ENCODE measurements at places on chromosomes 6 and 20.

GRCh38 chr20:36549942-36550789 is 8.8 kb downstream of the MYL9 start:
- DNase-seq = no peak

GRCh38 chr6:108106694-108107093 is 32.2 kb upstream of the OSTM1 start:
- no peak for DNase-seq

GRCh38 chr6:161748535-161749416 is 474.9 kb upstream of the AGPAT4 start:
- no peak for DNase-seq

GRCh38 chr6:47116606-47117005 is 74.5 kb upstream of the ADGRF1 start:
- no peak for DNase-seq

GRCh38 chr6:90105506-90106170 is 191.0 kb downstream of the BACH2 start:
- no peak for DNase-seq

- no peak for DNase-seq
Observed at GRCh38 chr6:148869585-148869984, 122.8 kb downstream of the UST start.

- no peak for DNase-seq
Observed at GRCh38 chr20:44967207-44967807, 995 bp downstream of the STK4 start.

DNA sequence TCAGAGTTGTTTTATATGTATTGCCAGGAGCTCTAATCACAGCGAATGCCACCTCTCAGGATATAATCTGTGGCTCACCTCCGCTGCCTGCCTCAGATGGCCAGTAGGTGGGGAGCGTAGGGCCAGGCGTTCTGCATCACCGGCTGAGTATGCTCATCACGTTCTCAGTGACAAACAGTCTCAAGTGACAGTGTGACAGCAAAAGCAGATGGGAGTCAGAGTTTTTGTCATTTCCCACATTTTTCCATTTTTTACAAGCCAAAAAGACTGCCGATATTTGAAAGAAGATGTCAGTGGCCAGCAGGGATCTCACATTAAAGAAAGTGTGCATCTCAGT is 208.7 kb downstream of the ALDH8A1 start:
- no peak for DNase-seq

GRCh38 chr6:90216072-90216977 is 80.3 kb downstream of the BACH2 start:
- DNase-seq = no peak

DNA sequence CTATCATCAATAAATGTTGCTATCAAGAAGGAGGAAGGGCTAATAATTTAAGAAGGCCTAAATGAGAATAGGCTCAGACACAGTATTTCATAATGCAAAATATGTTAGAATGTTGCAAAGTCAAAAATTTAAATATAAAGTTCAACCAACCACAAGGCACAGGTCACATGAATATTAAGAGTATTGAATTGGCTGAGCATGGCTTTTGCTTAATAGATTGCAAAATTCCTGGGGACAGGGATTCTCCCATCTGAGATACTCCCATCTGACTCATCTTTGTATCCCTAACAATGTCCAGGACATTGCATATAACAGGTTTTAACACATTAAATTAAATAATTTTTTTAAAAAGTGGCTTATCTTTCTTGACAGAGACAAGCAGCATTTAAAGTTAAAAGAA is 32.9 kb upstream of the UTRN start:
- no peak for DNase-seq

DNA sequence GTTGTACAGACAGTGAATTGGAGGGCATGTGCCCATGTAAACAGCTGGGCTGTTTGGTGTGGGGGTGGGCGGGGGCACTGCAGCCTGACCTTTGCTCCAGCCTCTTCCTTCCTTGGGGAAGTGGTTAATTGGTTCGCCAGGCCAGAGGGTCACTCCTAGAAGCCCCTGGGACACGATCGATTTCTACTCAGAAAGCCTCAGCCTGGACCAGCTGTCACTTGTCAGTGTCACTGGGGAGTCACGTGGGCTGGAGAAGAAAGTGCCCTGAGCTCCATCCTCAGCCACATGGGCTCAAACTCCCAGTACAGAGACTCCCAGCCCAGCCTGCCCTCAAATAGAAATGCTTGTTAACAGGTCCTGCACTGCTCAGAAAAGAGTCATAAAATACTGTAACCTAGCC is 423.8 kb upstream of the SULF2 start:
- no peak for DNase-seq

- no peak for DNase-seq
Observed at GRCh38 chr6:140153703-140154102, 779.3 kb upstream of the CITED2 start.

DNA sequence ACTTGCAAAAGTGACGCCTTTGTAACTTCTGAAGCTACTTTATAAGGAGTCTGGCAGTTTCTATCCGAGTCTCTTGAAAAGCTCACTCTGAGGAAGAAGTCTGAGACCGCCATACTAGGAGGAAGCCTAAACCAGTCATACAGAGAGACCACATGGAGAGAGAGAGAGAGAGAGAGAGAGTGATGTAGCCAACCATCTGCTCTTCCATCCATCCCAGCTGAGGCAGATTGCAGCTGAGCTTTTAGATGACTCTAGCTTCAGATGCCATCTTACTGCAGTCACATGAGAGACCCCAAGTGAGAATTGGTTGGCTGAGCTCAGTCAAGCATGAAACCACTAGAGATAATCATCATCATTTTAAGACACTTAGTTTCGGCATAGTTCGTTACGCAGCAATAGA is 15.0 kb upstream of the DTNBP1 start:
- no peak for DNase-seq

DNA sequence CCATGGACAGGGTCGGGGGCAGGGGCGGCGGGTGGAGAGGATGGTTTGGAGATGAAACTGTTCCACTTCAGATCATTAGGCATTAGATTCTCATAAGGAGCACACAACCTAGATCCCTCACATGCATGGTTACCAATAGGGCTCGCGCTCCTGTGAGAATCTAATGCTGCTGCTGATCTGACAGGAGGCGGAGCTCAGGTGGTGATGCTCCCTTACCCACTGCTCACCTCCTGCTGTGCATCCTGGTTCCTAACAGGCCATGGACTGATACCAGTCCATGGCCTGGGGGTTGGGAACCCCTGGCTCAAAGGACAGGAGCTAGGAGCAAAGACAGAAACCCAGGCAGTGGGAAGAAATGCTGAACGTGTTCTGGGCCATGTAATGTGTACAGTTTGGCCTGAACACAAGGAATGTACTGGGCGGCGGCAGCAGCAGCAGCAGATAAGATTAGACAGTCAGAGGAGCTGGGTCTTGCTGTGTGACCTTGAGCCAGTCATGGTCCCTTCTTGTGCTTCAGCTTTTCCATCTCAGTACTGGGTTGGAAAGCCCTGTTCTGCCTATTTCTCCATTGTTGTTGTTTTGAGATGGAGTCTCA is 4.7 kb upstream of the SPAG4 start:
- DNase-seq = no peak

GRCh38 chr6:43762966-43763695 is 6.9 kb upstream of the VEGFA start:
- DNase-seq = no peak

DNA sequence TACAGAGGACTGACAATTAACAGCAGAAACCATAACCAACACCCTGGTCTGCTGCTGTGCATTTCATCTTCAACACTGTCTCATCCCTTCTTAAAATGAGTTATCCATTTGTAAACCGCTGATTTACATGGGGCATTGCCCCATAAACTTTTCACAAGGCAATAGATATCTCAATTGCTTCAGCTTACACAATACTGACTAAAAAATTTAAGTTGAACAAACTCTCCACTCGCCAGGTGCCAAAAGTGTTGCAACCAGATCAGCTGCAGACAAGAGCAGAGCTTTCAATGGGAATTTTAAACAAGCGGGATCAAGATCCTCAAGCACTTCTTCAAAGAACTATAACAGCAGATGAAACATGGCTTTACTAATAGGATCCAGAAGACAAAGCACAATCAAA is 183.0 kb downstream of the TASP1 start:
- DNase-seq = no peak

- no peak for DNase-seq
Observed at GRCh38 chr6:11479296-11479695, 58.3 kb upstream of the TMEM170B start.

DNA sequence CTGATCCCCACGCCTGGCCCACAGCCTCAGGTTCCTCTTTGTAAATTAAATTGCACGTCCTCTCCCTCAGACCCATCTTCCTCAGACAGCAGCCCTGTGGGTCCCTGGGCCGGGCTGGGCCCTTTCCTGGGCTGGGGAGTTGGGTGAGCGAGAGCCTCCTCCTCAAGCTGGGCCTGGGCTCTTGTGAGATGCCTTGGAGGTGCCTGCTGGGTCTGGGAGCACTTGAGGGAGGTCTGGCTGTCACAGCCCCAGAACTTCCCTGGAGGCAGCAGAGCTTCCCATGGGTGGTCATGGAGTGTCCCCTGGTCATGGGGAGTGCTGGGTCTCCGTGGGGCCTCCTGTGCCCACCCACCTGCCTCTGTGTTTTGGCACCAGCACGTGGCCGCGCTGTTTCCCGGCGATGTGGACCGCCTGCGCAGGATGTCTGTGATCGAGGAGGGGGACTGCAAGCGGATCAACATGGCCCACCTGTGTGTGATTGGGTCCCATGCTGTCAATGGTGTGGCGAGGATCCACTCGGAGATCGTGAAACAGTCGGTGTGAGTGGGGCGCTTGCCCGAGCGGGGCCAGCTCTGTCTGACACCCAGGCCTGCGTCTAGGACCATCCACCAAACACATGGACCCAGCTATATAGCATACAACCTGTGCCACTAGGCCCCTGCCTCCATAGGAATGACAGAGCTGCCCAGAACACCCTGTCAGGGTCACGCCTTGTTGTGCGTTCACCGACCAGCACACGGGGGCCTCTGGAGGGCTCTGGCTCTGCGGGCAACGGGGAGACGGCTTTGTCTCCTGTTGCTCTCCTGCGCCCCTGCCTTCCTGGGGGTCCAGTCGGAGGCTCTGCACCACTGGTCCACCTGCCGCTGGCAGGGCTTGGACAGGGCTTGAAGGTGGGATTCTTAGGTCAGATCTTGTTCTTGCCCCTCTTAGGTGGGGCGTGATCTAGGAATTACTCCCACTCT is 33.0 kb downstream of the PYGB start:
- DNase-seq = no peak

DNA sequence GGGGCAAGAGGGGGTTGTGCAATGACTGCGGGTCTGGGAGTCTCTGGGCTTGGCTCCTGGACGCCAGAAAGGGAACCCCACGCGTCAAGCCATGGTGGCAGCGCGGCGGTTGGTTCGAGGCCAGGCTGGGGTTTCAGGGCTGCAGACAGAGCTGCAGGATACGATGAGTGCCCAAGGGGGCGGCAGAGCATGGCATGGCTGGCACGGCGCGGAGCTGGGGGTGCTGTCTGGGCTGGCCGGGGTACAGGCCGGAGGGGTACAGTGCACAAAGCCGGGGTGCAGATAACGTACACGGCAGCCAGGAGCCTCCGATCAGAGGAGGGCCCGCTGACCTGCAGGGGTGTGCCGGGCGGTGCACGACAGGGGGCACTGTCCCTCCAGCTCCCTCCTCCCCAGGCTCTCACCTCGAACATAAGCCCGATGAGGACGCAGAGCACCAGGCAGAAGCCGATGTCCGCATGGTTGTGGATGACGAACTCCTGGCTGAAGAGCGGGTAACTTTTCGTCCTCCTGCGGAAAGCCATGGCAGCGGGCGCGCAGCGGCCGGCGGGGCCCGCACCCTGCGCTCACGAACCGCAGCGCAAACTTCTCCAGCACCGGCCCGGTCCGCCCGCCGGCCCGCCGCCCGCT is 353 bp downstream of the TRAM2 start:
- DNase-seq = no peak

- no peak for DNase-seq
Observed at GRCh38 chr6:70371454-70372105, 41.7 kb upstream of the FAM135A start.

DNA sequence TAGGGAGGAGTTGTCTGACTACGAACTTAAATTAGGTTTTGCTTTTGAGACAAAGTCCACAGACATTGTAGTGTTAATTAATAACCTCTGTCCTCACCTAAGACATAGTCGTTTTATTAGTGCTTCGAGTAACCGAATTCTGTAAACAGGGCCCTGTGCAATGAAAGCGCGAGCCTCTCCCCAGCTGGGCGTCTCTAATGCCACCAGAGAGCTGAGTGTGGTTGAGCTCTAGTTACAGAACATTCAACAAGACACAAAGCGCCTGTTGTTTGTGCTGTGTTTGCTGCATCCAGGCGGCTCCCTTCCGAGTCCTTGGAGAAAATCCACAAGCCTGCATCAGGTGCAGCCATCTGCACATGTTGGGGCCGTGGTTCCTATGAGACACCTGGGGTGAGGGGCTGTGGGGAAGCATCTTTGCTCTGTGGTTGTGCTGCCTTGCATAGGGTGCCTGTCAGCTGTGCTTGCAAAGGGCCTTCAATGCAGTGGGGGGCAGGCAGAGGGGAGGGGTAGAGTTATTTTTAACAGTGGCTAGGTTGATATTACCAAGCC is 63.9 kb downstream of the CD164 start:
- no peak for DNase-seq

GRCh38 chr20:63230800-63231268 is 4.9 kb upstream of the BIRC7 start:
- DNase-seq = no peak

DNA sequence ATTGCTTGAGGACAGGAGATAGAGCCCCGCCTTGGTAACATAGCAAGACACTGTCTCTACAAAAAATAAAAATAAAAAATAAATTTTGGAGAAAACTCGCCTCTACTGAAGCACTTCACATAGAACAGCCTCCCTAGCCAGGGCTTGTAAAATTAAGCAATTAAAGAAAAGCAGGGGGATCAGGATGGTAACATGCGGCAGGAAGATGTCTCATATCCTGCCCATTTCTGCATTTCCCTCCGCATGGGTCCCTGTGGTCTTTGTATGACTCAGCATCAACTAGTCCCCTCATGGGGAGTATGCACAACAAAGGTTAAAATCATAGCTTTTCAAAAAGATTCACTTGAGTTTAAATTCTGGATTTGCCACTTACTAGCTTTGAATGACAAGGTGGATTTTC is 379.0 kb downstream of the EPHA7 start:
- no peak for DNase-seq
